ENCODE measurements at places on chromosomes 4 and X. TPM values are rescaled to one million over a fixed set of nuclear protein-coding genes. Genes with fewer than 3 reads are reported as not detected.

CRLF2 gene
- not detected for total RNA-seq

PARM1 gene
- 0.04 TPM for total RNA-seq

PPAT gene
- 64.7 TPM for total RNA-seq

VBP1 gene
- total RNA-seq = 77.4 TPM

UGT2B28 gene
- total RNA-seq = not detected

Measured in activated CD8-positive, alpha-beta memory T cell treated with anti-CD3 and anti-CD28 coated beads for 36 hours (primary cell).